ENCODE measurements at places on chromosomes 5 and 9. TPM values are rescaled to one million over a fixed set of nuclear protein-coding genes. Genes with fewer than 3 reads are reported as not detected.

GRCh38 chr5:19488786-19489185, 499.2 kb downstream of the CDH18 start:
- DNase-seq = no peak

DNA sequence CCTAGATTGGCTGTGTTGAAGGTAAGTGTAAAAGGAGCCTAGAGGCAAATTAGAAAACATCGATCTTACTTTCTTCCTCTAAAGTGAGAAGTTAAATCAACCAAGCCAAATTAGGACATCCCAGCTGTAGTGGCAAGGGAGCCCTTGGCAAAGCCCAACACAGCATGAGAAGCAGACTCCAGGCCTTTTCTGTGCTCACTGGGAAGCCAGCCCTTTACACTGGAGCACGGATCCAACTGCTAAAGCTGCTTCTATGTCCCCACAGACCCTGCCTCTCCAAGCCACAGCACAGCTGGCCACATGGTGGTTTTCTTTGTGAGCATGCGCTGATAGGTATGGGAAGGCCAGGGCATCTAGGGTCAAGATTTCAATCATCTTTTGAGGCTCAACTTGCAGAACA, 94.1 kb downstream of the APBA1 start:
- DNase-seq = no peak

Gene PLAC8L1
- total RNA-seq = 0.57 TPM

Gene PKD2L2
- total RNA-seq = not detected
